Myometrial cell (primary cell): ENCODE measurements at places on chromosomes 4 and X. TPM values are rescaled to one million over a fixed set of nuclear protein-coding genes. Genes with fewer than 3 reads are reported as not detected.

Gene PCDH18
- total RNA-seq = 65.7 and 88.6 TPM in 2 replicates

Gene TMEM156
- 1.4 and 2.0 TPM in 2 replicates for total RNA-seq

Gene PRKG2
- total RNA-seq = 1.4 and 4.6 TPM in 2 replicates

Gene PLAC8
- 2.5 and 2.6 TPM in 2 replicates for total RNA-seq

Gene MAB21L2
- 0.58 TPM in 1 of 2 replicates, not detected in the other for total RNA-seq

Gene SPANXN2
- not detected in 2 replicates for total RNA-seq

Gene GSPT2
- total RNA-seq = 4.6 and 6.7 TPM in 2 replicates

Gene CXCL11
- total RNA-seq = not detected in 2 replicates

Gene ITGB1BP2
- total RNA-seq = 0.71 and 1.2 TPM in 2 replicates

Gene STPG2
- total RNA-seq = not detected in 2 replicates

Gene G3BP2
- 84.8 and 115 TPM in 2 replicates for total RNA-seq

Gene FRMD7
- not detected in 2 replicates for total RNA-seq

Gene HEPH
- 2.0 and 3.0 TPM in 2 replicates for total RNA-seq

Gene AVPR2
- total RNA-seq = not detected in 2 replicates

Gene PDLIM3
- total RNA-seq = 52.8 and 60.8 TPM in 2 replicates

Gene LGI2
- total RNA-seq = not detected in 2 replicates

Gene P2RY4
- not detected in 2 replicates for total RNA-seq

Gene DCAF8L2
- total RNA-seq = not detected in 2 replicates

Gene OPHN1
- 3.5 and 4.4 TPM in 2 replicates for total RNA-seq

Gene TLR10
- total RNA-seq = not detected in 2 replicates

Gene IL2RG
- total RNA-seq = not detected in 2 replicates

Gene DSPP
- not detected in 2 replicates for total RNA-seq

Gene PPP3CA
- total RNA-seq = 20.5 and 29.1 TPM in 2 replicates
